ENCODE measurements at places on chromosomes 6 and 20.

DNA sequence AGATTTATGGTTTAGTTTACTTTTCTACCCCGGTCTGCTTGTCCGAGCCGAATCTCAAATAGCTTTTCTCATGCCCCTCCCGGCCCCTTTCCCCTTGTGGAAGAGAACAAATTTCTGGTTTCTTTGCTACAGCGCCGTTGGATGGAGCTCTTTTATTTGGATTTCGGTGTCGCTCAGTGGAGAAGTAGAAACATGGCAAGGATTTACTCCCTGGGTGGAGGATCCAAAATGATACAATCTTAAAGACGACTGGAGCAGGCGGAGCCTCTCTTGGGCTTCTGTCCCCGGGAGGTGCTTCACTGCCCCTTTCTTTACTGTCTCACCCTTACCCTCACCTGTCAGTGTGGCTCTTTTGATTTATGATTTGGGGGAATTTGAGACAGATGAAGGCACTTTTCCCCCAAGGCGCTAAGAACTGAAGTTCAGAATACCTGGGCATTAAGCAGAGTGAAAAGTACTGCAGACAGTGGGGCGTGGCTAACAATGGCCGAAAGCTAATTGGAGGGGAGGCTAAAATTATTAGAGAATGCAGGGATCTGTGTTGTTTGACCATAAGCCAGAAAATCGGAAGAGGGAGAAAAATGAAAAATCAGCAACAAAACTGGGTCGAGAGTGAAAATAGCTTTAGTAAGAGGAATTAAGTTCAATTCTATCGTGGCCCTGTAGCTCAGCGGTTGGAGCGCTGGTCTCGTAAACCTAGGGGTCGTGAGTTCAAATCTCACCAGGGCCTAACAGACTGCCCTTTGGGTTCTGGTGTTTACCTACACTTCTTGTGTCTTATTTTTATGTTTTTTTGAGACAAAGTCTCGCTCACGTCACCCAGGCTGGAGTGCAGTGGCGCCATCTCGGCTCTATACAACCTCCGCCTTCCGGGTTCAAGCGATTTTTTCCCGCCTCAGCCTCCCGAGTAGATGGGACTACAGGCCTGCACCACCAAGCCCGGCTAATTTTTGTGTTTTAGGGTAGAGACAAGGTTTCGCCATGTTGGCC is 145.1 kb upstream of the ZNF184 start:
- DNase-seq: no peak

DNA sequence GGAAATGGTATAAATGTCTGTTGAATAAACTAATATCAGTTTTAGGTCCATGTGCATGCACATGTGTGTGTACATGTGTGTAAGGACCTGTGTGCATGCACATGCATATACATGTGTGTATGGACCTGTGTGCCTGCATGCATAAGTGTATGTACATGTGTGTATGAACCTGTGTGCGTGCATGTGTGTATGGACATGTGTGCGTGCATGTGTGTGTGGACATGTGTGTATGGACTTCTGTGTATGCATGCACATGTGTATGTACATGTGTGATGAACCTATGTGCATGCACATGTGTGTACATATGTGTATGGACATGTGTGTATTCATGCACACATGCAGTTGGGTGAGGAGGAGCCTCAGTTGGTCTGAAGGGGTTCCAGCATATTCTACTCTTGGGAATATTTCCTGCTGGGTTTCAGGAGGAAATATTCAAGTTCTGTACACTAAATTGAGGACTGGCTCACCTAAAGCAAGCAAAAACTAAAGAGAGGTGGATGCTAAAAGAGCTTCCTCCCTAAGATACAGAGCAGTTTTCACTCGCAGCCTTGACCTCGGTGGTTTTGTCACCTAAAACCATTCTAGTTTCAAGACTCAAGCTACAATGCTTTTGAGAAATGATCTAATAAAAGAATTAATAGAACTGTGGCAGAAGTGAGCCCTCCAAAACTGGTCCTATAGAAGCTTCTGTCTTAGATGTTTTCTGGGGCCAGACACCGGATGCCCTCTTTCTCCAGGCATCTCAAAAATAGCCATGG is 742.8 kb downstream of the MAFB start:
- no peak for DNase-seq

- DNase-seq: no peak
These were observed 205.0 kb upstream of the BTBD3 start for GRCh38 chr20:11712639-11713160.

DNA sequence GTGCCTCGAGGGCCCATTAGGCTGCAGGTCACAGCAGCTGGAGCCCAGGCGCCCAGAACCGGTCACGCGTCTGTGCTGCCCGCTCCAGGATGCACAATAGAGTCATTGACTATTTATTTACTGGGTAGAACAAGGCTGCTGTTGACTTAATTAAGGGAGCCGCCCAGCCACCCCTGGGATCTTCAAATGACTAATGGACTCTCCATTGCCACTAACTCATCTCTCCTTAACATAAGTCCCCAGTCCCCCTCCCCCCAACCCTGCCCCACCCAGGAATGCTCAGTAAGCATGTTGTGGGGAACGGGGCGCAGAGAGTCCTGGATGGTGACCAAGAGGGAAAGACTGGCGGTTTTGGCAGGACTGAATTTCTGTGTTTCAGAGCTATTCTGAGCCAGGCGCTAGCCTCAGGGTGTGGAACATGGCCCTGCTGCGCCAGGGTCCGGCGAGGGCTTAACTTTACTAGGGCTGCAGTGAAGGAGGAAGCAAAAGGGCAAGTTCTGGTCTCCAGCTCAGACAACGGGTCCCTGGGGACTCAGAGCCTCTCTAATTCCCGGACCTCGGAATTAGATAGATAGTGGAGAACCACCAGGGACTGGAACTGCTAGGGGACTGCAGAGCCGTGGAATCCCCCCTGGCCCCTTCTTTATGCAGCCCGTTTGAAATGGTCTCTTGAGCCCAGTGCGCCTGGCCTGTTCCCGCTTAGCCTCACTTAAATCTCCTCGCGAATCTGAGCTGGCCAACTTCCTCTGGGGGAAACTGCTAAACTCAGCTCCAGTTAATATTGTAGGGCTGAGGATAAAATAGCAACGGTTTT is 1.5 kb upstream of the GRIK2 start:
- DNase-seq: no peak

DNA sequence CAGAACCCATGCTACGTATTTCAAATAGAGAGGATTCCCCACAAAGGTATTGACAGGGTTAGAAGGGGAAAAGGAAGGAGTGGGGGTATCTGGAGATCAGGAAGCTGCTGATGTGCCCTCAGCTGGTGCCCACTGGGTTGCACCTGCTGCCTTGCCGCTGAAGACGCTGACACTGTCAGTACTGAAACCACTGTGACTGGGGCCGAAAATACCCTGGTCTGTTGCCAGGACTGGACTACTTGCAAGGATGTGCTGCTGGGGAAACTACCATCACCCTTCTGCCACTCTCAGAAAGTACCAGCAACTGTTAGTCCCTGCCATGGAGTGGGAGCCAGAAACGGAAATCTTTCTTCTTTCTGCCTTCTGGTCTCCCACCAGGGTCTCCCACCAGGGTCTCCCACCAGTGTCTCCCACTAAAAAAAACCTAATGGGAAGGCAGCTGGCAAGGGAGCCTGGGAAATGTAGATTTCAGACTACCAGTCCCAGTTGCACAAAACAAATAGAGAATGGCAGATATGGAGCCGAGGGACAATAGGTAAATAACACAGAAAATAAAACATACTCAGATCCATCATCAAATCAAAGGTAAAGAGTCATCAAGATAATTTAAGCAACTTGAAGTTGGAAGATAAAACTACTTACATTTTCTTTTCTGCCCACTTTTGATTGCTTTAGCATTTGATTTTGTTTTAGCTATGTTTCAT is 204.8 kb downstream of the TPBG start:
- DNase-seq: no peak

GRCh38 chr20:22093122-22093521 is 387.7 kb downstream of the PAX1 start:
- no peak for DNase-seq

DNA sequence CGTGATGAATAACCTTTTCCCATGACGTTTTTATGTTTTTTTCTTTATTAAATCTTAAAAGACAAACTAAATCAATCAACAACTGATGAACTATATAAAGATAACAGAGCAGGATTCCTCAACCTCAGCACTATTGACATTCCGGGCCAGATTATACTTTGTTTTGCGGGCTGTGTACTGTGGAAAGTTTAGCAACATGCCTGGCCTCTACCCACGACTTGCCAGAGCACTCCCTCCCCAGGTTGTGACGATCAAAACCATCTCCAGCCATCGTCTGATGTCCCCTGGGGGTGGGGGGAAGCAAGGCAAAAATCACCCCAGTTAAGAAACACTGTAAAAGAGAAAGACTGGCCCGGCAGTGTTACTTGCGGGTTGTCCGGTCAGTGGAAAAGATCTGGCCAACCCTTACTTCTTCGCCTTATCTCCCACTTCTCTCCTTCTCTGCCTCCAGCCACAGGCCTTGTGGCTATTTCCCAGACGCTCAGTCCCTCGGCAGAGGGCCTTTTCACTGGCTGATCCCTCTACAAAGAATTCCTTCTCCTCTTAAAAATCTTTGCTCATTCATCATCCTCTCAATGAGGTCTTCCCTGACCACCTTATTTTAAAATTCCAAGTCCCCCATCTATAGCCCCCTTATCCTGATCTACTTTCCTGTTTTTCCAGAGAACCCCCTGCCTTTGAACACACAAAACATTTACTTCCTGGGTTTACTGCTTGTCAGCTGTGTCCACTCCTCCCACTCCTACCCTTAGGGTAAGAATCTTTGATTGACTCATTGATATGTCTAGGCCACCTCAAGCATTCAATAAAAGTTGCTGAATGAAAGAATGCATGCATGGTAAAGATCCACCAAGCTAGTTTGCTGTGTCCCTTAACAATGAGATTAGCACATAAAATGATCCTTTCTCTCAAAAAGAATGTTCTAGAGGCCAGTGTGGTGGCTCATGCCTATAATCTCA is 14.7 kb upstream of the RAB22A start:
- DNase-seq: no peak

GRCh38 chr6:18883851-18884250 is 496.7 kb downstream of the RNF144B start:
- no peak for DNase-seq

GRCh38 chr6:164178679-164179332 is 764.3 kb downstream of the QKI start:
- DNase-seq: no peak

GRCh38 chr20:19423900-19424620 is 211.6 kb downstream of the SLC24A3 start:
- DNase-seq: no peak

DNA sequence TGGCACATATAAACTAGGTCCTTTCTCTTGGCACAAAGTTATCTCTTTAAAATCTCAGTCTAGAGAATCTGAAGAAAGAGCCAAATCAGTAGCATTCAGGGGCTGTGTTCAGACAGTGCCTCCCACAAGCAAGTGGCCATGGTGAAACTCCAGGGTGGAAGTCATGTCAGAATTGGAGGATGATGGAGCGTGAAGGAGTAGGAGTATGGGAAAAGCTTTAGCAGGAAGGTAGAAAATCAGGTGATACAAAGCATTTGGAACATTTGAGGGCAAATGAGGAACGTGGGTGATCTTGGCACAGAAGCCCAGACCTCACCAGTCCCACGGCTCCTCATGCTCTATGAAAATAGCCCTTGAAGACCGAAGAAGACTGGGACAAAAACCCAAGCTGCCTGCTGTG is 2.8 kb upstream of the HLA-DQB1 start:
- DNase-seq: no peak

GRCh38 chr6:112802144-112802543 is 455.0 kb downstream of the RFPL4B start:
- no peak for DNase-seq

GRCh38 chr6:3523271-3523670 is 66.4 kb upstream of the SLC22A23 start:
- DNase-seq: no peak

- no peak for DNase-seq
These were observed 434.1 kb downstream of the RFPL4B start for GRCh38 chr6:112781241-112781640.

DNA sequence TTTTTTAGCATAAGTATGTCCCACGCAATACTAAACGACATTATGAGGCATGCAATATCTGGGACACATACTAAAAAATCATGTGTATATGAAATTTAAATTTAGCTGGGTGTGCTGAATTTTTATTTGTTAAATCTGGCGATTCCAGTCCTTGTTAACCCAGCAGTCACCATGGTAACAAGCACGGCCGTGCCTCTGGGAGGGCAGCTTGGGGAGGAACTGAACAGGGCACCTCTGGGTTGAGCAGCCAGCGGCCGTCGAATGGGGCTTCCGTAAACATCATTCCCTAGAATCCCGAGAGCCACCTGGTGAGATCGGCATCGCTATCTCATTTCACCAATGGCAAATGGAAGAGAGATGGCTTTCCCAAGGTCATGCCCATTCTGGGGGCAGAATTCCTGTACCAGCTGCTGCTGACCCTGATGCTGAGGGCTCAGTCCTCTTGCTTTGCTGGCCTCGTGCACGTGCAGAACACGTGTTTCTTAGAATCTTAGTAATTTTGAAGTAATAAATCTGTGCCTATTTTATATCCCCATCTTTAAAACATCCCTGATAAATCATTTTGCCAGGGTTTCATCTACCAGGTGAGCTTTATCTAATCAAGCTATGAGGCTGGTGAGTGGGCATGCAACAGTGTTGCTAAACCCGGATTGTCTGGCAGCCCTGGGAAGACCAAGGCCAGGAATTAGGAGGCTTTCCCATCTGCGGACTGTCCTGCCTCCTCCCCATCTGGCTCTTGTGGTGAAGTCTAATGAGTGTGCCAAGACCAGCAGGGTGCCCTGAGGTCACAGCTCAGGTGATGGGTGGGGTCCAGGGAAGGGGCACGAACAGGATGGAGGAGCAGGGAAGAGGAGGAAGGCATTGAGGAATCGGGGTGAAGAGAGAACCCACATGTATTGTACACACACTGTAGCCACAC is 85.1 kb downstream of the AGPAT4 start:
- no peak for DNase-seq

GRCh38 chr6:25958700-25959162 is 3.9 kb upstream of the TRIM38 start:
- DNase-seq: no peak

DNA sequence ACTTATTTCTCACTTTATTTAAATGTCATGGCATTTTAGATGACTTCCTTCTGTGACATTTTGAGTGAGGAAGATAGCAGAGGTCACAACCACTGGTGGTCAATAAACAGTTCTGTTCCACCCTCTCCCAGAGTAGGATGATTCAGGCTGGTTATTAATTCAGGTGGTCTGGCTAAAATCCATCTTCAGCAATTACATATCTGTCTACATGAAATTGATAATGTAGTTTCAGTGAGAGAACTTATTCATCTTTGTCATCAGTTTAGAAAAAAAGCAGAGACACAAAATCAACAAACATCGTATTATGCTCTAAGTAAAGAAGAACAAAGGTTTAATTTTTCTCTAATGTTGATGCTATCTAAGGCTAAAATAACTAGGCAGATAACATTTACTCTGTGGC is 525.5 kb downstream of the TENT5A start:
- no peak for DNase-seq

All from naive B cell (primary cell).